ENCODE measurements at places on chromosomes 2 and 18.

DNA sequence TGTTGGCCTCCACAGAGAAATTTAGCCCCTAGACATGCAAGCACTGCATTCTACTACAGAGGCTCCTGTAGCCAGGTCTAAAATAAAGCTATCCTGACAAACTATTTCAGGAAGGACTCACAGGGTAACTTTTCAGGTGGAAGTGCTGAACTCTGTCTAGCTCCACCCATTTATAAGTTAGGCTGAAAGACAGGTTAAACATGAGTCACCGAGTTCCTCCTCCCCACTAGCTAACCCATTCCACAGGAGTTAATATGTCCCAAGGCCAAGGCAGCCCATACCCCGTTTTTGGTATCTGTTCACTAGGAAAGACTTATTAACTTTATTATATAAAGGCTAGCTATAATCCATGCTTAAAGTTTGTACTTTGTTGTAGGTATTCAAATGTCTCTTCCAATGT lies 3.5 kb downstream of the CWC22 start:
- no peak overlapping the region for H3K4me3 ChIP-seq
- peaks cover 4% of the 10 kb centered on the region for H3K36me3 ChIP-seq
- no peak overlapping the region for H3K27ac ChIP-seq
- no peaks in the 10 kb centered on the region for H3K27me3 ChIP-seq
- peaks cover 18% of the 10 kb centered on the region for H3K4me1 ChIP-seq

- no peak overlapping the region for H3K4me3 ChIP-seq
- DNase-seq: no peak
- H3K27ac ChIP-seq: no peak overlapping the region
- peaks cover 11% of the 10 kb centered on the region for H3K4me1 ChIP-seq
- H3K36me3 ChIP-seq: no peaks in the 10 kb centered on the region
Observed at GRCh38 chr2:9982248-9982647, 30.8 kb downstream of the GRHL1 start.

DNA sequence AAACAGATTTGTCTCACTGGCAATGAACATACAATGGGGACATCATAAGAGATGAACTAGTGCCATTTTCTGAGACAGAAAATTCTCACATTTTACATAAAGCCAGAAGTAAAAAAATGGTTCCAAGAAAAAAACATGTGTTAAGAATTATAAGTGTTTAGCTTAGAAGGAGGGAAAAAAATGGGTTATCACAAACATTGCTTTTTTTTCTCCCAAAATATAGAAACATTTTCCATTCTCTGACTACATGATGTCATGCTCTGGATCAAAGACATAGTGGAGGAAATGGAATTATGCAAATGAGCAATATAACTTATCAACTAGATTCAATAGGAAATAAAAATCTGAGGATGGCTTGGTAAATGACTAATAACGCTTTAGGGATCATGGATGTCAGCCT lies 49.8 kb downstream of the SPATS2L start:
- H3K27me3 ChIP-seq: no peaks in the 10 kb centered on the region
- no peak overlapping the region for H3K27ac ChIP-seq
- no peaks in the 10 kb centered on the region for H3K4me1 ChIP-seq
- H3K4me3 ChIP-seq: no peak overlapping the region
- no peaks in the 10 kb centered on the region for H3K36me3 ChIP-seq

DNA sequence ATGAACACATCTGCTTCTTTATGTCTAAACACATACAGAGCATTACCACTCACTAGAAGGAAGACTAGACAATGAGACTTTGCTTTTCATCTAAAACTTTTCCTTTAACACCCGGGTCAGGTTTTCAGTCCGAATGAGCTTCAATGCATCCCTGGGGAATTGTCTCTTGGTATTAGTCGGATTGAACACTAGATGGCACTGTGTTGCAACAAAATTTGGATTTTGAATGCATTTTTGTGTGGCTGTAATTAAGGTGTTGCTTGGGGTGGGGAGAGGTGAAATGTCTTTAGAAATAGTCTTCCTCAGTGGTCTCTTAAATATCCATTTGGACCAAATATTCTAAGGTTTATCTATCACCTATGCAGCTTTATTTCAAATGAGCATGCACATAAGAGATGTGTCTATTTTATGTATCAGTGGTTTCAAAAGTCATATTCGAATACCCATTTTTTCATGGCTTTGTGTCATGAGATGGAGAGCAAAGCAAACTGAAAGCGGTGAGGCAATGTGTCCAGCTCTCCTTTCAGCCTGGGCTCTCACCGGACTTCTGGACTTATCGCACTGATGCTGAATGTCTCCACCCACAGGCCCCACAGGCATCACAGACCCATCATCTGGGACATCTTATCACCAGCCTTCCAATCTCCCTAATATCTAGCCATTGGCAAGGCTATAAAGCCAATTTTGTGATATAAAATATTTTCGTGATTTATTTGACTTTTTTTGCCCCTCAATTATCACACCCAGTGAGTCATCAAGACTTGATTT lies 510.3 kb downstream of the RNF144A start:
- peak overlapping the region; percentile 83 for H3K27ac ChIP-seq
- H3K4me3 ChIP-seq: peak overlapping the region; percentile 57

GRCh38 chr2:181468811-181469210 lies 11.6 kb downstream of the ITGA4 start:
- peak overlapping the region; percentile 35 for H3K27ac ChIP-seq
- H3K4me3 ChIP-seq: no peak overlapping the region
- peaks cover 78% of the 10 kb centered on the region for H3K36me3 ChIP-seq
- no peak for DNase-seq
- peaks cover 79% of the 10 kb centered on the region for H3K4me1 ChIP-seq

GRCh38 chr2:219207884-219208740 lies 1.5 kb downstream of the ZFAND2B start:
- no peaks in the 10 kb centered on the region for H3K27me3 ChIP-seq
- peaks cover 34% of the 10 kb centered on the region for H3K4me1 ChIP-seq
- H3K27ac ChIP-seq: peak overlapping the region; percentile 83
- peak overlapping the region; percentile 86 for H3K4me3 ChIP-seq
- DNase-seq: no peak
- H3K36me3 ChIP-seq: peaks cover 31% of the 10 kb centered on the region
